Testis (tissue), 5 donors: ENCODE measurements at places on chromosomes 11 and 22. TPM values are rescaled to one million over a fixed set of nuclear protein-coding genes. Genes with fewer than 3 reads are reported as not detected.

- no peak for DNase-seq
These were observed 37.0 kb downstream of the TSKU start for GRCh38 chr11:76820184-76820566.

- no peak for DNase-seq
These were observed 1.1 kb upstream of the C11orf65 start for GRCh38 chr11:108468478-108468864.

The DTX4 gene
- 4.5 TPM for total RNA-seq

DNA sequence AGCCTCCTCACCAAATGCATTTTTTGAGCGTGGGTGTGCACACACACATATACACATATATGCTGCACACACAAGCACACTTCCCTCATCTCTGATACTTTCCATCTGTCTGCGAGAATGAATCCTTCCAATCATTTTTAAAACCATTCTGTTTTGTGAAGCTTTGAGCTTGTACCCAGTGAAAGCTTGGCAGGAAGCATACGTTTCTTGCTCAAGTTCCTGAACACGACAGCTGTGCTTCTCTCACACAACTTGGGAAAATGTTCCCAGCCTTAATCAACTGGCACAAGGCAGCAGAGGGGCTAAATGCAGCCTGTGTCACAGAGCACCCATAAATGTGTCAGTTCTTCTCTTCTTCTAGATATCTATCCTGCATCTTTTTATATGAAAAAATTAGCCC, 524.0 kb upstream of the KIRREL3 start:
- DNase-seq, result no peak

- peak; percentile 31 for DNase-seq
These were observed 6.4 kb upstream of the TP53I11 start for GRCh38 chr11:44957040-44957515.

DNA sequence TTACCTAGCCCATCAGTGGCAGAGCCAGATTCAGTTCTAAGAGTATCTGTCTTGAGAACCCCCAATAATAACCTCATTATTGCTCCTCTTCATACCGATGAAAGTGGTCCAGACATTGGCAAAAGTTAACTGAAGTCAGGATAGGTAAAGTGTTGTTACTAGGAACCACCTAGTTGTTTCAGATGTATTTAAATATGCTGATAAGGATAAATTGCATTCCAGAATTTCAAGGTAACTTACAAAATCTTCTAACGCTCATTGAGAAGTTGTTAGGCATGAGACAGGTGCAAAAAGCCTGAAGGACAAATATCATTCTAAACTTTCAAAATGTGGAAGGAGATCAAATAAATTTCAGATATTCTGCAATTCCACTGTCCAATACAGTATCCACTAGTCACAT, 27.8 kb downstream of the VWA5A start:
- no peak for DNase-seq

The HEPHL1 gene
- 0.24 TPM for total RNA-seq

DNA sequence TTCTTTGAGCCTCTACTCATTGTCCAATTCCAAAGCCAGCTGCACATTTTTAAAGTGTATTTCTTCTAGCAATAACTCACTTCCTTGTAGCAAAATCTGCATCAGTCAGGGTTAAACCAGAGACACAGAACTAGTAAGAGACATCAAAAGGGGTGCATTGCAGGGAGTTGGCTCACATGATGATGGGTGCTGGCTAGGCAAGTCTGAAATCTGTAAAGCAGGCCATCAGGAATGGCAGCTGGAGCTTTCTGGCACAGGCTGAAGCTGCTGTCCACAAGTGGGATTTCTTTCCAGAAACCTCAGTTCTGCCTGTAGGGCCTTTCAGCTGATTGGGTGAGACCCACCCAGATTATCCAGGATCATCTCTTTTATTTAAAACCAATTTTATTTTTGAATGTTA, 698.1 kb downstream of the NTM start:
- no peak for DNase-seq

- DNase-seq, result peak; percentile 87
These were observed 4.7 kb downstream of the YPEL4 start for GRCh38 chr11:57644748-57645688.

DNA sequence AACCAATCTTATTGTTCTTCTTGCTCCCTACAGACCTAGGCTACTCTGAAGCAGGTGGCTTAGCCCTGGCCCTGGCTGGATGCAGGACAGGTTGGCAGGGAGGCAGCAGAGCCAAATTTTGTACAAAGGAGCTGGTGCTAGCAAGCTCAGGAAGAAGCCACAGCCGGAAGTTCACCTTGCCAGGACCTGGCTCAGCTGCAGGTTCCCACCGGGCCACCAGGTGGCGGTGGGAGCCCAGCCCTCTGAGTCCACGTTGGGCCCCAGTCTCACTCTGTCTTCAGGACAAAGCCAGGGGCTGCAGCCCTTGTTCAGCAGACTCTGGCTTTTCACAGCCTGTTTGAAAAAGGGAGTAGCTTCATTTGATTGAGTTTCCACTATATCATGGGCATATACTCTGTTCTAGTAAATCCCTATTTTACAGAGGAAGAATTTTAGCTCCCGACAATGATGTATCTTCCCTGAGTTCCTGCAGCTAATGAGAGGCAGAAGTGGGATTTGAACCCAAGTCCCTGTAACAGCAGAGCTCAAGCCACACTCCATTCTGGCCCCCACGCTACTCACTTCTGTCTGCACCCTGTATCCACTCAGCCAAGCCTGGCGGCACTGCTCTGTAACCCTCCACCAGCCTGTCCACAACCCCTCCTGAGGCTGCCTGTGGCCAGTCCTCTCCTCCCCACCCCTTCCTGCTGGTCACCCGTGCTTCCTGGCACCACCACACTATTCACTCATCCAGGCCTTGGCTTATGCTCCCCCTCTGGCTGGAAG, 3.3 kb downstream of the TKFC start:
- DNase-seq, result peak; percentile 84

The CASP12 gene
- 0.31 TPM for total RNA-seq

- DNase-seq, result no peak
These were observed 108.4 kb downstream of the CACNA1I start for GRCh38 chr22:39678862-39679490.

The KRTAP5-9 gene
- total RNA-seq, result 1.4 TPM

- DNase-seq, result peak; percentile 15
These were observed 176.0 kb downstream of the ARHGAP42 start for GRCh38 chr11:100863080-100863581.

DNA sequence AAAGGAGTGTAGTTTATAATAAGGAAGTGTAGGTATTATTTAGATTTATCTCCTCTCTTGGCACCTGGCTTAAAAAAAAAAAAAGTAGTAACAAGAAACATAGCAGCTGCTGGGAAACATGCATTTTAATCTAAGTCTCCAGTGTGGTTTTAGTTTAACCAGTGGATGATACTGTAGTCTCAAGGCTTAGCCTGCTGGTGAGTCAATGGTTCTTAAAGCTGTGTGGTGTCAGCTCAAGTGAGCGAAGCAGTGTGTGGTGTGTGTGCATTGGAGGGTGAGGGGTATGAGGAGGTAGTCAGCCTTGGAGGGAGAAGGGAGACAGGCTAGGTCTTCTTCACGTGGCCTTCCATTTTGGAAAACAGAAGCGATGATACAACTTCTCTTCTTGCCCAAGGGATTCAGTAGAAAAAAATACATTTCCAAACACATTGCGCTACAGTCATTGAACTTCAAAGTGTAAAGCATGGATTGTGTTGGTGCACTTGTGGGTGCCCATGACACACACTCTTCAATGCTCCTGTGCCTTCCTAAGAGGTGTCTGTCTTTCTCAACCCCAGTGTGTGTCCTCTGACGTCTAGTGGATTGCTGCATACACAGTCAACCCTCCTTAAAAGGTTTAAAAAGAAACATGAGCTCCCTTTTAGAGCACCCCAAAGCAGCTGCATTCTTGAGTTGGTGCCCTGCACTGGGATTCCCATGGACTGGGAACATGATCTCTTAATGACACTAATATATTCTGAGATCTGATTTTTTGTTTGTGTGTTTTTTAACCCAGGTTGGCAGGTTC, 40.1 kb downstream of the ZBTB16 start:
- DNase-seq, result no peak

GRCh38 chr11:48052183-48053044, 72.1 kb downstream of the PTPRJ start:
- no peak for DNase-seq

DNA sequence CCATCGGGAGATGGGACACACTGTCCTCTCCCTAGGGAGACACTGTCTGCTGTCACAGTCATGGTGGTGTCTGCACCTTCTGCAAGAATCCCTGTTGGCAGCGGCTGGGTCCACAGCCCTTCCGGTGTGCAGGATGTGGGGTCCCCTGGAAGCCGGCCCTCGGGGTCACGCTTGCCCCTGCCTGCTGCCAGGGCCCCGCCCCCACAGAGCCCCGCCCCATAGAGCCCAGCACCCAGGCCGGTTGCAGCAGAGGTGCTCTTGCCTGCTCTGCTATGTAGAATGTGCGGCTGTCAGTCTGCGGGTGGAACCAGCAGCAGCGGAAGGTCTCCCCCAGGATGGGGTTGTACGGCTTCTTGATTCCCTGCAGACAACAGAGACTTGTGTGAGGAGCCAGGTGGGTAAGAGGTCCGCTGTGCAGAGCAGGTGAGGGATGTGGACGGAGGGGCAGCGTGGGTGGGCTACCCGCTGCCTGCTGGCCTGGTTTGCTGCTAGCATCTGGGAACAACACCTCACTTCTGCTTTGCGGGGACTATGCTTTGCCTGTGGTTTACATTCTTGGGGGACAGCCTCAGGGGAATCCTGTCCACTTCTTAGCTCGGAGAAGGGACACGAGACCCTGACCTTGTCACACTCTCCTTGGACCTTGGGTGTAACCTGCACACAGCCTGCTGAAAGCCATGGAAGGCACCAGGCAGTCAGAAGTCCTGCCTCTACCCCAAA, 44.9 kb upstream of the CARS1 start:
- no peak for DNase-seq

The KRTAP5-11 gene
- total RNA-seq, result not detected

The OSM gene
- not detected for total RNA-seq
